ENCODE measurements at places on chromosomes 13 and 19.
A peak's percentile ranks its signal among the peaks of the same experiment; 100 is the strongest.

DNA sequence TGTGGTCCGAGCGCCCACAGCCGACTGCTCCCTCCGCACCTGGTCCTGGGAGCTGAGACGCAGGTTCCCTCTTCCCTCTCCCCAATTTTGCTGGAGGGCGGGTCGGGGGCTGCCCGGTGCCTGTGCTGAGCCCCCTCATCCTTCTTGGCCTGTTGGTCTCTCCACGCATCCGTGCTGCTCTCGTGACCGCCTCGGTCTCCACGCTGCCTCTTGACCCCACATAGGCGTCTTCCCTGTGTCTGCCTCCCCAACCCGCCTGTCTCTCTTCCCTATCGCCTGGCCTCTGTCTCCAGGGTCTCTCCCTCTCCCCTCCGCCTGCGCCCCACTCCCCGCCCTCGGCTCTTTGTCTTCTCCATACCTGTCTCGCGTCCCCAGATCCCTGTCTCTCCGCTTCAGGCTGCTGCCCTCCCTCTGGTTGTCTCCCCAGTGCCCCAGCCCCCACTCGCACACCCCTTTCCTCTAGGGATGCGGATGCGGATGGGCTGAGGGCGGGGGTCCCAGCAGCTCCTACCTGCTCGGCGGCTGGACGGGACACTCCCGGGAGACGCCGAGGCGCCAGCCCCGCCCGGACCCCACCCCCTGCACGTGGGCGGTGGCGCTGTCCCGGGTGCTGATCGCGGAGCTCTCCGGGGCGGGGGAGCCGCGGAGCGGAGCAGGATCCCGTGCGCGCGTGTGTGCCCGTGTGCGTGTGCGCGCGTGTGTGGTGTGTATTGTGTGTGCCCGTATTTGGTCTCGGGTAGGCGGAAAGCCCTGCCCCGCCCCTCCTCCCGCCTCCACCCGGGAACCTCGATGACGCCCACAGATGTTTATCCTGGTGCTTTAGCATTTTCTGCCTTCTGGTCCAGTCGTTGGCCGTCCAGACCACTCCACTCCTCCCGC is at the start of gene SYT5:
Gene SYT5, minus strand, starts transcription at position 684 of the 879 bp plus-strand sequence. CDS start 1,248 bp downstream, outside the sequence.
- DNase-seq: peak; percentile 45

- no peak for DNase-seq
Measured at GRCh38 chr19:1465191-1466016, 13.6 kb downstream of the C19orf25 start.

- DNase-seq: no peak
Measured at GRCh38 chr13:112052213-112052612, 14.7 kb upstream of the SOX1 start.

DNA sequence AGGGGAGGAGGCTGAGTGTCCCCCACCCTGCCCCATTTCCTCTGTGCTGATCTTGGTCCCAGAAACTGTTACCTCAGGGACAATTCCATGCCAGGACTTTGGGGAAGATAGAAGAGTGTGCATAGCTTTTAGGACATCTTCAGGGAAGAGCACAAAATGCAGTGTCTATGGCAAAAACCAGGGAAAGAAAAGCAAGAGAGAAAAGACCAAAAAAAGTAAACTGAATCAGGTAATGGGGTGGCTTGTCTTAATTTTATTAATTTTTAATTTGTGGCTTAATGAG is 109.4 kb downstream of the NDFIP2 start:
- no peak for DNase-seq

DNA sequence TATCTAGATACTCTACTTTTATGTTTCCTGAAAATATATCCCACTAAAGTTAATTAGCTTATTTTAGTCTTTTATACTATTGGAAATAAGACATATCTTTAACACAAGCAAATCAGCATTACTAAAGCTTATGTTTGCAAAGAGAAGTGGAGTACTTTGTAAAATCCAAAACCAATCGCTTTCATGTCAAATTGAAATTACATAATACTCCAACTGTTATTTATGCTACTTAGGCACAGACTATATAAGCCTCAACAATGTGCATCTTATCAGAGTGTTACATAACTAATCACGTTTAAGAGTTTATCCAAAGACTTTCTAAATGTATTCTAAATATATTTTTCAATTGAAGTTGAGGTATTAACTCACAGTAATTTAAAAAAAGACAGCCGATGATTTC is 200.0 kb downstream of the PCDH20 start:
- no peak for DNase-seq

- no peak for DNase-seq
Measured at GRCh38 chr19:15293781-15294491, 38.4 kb downstream of the BRD4 start.

GRCh38 chr13:36282821-36283432 is 14.7 kb downstream of the CCDC169 start:
- DNase-seq: peak; percentile 41

DNA sequence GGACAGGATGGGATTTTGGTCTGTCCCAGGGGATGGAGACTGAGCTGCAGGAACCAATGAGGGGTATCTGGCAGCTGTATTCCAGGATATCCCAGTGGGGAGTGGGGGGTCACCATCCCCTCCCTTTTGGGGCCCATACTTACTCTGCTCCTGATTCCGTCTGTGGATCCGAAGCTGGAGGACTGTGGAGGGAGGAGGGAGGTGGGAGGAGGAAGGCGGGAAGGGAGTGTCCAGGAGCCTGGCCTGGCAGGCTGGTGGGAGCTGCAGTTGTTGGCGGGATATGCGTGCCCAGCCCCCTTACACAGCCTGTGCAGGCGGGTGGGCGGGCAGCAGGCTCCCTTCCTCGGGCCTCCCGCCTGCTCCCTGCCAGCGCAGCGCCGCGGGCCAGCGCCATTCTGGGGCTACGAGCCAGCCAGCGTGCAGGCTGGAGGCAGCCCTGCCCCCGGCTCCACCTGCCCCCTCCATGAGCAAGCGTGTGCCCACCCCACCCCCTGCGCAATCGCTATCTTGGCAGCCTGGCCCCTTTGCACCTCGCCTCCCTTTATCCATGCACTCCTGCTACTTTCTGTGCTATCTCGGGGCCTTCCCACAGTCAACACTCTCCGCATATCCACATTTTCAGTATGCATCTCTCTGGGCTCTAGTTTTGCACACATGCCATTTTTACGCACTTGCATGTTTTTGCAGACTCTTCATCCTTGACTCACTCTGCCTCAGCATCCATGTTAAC is 2.8 kb downstream of the MAMSTR start:
- peak; percentile 94 for DNase-seq

GRCh38 chr19:29837448-29837981 is 25.7 kb downstream of the CCNE1 start:
- DNase-seq: no peak
